D721Med (cell line): ENCODE measurements at places on chromosomes 7 and 10.

DNA sequence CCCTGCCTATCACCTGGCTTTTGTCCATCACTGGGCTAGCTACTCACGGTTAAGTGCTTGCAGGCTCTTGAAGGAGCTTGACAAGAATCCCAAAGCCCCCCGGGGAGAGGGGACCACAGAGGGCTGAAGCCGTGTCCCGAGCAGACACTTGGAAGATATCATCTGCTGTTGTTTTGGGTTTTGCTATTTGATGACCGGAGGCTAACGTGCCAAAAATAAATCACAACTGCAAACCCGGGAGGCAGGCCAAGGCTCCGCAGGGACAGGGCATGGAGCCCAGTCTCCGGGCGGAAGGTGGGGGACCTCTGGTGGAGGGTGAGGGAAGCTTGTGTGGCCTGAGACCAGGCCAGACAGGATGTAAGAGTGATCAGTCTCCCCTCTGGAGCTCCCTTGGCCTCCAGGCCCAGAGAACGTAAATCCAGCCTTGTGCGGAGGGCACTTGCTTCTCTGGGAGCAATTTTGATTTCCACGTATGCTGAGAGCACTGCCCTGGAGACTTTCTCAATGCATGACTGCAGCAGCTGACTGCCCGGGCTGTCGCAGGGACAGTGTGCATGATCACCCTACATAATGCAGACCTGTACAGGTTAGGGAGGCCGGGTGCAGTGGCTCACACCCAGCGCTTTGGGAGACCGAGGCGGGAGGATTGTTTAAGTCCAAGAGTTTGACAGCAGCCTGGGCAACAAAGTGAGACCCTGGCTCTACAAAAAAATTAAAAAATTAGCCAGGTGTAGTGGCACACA, at the start of gene PHKG1:
TSS of gene PHKG1 (minus strand) at position 164 of the 743 bp plus-strand sequence. CDS start 4,011 bp downstream, outside the sequence.
- DNase-seq = no peak

DNA sequence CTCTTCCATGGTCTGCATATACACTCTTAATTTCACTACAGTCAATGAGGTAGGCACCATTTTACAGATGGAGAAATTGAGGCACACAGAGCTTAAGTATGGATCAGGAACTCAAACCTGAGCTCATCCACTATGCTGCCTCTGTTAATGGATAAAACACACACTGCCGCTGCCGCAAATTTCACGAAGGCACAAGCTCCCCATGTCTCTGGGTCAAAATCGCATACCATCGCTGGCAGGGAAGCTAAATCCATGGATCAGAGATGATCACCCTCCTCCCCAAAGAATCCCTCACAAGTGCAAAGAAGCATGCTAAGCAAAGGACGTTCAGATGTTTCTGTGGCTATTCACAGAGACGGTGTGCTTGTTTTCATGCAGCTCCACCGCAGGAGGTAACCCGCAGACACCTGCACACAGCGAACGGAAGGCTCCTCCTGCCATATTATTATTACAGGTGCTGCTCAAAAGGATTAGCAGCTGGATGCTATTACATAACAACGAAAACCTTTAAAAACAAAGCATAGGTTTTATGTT, 109.3 kb downstream of the UBE2H start:
- DNase-seq = no peak

- no peak for DNase-seq
Observed at GRCh38 chr7:104275900-104276299, 52.5 kb upstream of the LHFPL3 start.

DNA sequence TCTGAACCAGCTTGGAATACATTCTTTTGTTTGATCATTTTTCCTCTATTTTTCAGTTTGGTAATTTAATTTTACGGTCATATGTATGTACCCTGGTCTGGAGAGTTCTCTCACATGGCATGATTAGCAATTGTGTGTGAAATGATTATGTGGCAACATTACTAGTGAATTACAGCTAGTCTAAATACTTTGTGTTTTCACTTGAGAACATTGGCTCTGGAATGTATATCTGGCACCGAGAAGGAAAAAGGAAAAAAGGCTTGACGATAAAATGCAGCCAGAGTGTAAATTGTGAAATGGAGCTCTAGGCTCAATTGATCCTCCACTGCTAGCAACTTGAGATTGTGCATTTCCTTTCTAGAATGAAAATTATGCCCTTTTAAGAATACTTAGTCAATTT, 397.2 kb downstream of the EXOC4 start:
- DNase-seq = no peak

DNA sequence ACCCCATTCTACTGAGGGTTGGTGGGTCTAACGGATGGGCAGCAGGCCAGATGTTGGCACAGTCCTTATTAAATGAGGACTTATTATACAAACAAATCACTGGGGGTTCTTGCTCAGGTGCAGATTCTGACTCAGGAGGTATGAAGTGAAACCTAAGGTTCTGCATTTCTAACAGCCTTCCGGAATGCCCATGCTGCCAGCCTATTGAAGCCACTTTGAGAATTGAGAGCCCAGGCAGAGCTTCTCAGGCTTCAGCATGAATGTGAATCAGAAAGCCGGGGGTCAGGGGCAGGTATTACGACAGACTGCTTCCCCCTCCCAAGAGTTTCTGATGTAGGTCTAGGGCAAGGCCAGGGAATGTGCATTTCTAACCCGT, 34.1 kb upstream of the NPFFR1 start:
- no peak for DNase-seq

GRCh38 chr10:79098596-79099015, 29.8 kb downstream of the ZMIZ1 start:
- no peak for DNase-seq

DNA sequence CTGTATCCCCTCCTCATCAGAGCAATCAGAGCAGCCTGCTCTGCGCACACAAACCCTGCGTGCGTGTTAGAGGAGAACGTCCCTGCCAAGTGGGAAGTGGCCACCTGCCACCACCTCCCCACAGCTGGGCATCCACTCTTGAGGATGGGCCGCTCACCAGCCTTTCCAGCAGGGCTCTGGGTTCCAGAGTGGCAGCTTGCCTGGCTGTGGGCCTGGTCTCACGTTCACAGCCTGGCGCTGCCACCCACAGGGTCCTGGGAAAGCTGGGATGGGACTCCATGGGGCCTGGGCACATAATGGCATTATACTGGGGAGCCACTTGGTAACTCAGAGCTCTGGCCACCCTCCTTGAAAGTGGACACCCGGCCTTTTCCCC, 151.1 kb upstream of the PPP2R2D start:
- no peak for DNase-seq
